ENCODE measurements at places on chromosomes 2 and 18.

DNA sequence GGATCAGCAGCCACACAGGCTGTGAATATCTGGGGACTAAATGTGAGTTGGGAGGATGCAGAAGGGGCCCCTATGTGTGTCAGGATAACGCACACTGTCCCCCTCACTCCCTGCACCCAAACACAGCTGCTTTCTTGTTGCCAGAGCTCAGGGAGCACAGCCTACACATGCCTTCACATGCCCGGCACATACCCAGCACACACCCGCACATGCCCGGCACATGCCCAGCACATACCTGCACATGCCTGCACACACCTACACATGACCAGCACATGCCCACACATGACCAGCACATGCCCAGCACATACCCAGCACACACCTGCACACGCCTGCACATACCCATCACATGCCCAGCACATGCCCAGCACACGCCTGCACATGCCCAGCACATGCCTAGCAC, 75.6 kb downstream of the TPO start:
- no peak for DNase-seq

- DNase-seq, result no peak
These were observed 55.6 kb downstream of the SP110 start for GRCh38 chr2:230164139-230164538.

GRCh38 chr2:71595569-71595968, 142.2 kb downstream of the DYSF start:
- no peak for DNase-seq

DNA sequence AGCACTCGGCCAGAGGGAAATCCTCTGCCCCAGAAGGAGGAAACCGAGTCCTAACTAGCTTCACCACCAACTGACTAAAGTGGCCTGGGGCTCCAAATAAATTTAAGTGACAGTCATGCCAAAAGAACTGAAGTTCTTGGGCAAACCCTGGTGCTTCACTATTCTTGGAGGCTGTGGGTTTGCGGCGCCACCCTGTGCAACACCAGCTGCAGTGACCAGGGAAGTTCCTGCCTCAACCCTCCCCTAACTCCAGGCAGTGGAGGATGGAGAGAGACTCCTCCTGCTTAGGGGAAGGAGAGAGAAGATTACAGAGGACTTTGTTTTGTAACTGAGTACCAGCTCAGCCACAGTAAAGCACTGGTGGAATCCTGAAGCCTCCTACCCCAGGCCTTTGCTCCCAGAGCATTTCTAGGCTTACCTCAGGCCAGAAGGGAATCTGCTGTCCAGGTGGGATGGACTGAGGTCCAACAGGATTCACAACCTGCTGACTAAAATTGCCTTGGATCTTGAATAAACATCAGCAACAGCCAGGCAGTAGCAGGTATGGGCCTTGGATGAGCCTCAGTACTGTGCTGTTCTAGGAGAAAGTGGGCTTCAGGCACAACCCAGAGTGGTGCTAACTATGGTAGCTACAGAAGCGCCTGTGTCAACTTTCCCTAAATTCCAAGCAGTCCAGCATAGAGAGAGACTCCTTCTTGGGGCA, 29.4 kb upstream of the BMP10 start:
- DNase-seq, result no peak

Data from stimulated activated CD4-positive, alpha-beta T cell treated with anti-CD3 and anti-CD28 coated beads, Interleukin-12 subunit alpha, Interleukin-12 subunit beta, amount 100 ng/mL, for 4 hours (primary cell).